Karpas-422 (cell line): ENCODE measurements at places on chromosomes 3 and 15. TPM values are rescaled to one million over a fixed set of nuclear protein-coding genes. Genes with fewer than 3 reads are reported as not detected.

DNA sequence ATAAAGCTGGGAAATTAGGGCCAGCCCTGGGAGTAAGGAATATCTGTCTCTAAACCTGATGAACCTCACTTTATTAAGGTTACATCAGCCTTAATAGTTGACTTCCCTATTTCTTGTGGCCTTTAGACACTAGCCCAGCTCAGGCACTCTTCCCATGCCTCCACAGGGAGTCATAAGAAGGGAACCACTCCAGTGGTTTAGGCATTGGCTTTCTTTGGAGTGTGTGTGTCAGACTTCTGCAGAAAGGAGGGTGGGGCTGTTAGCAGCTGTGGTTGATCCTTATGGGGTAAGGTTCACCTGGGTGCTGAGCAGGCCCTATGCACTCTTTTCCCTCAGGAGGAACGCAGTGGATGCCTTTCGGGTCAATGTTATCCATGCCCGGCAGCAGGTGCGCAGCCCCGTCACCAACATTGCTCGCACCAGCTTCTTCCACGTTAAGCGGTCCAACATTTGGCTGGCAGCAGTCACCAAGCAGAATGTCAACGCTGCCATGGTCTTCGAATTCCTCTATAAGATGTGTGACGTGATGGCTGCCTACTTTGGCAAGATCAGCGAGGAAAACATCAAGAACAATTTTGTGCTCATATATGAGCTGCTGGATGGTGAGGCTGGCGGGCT, 4.0 kb downstream of the AP2M1 start:
- peaks cover 32% of the 10 kb centered on the region for H3K36me3 ChIP-seq
- H3K27ac ChIP-seq, result no peak overlapping the region
- H3K27me3 ChIP-seq, result no peaks in the 10 kb centered on the region
- H3K4me3 ChIP-seq, result no peak overlapping the region

The LSAMP gene
- not detected in 2 replicates for total RNA-seq

GRCh38 chr15:83081256-83082014, 14.4 kb upstream of the BTBD1 start:
- DNase-seq, result no peak
- no peaks in the 10 kb centered on the region for H3K4me1 ChIP-seq

DNA sequence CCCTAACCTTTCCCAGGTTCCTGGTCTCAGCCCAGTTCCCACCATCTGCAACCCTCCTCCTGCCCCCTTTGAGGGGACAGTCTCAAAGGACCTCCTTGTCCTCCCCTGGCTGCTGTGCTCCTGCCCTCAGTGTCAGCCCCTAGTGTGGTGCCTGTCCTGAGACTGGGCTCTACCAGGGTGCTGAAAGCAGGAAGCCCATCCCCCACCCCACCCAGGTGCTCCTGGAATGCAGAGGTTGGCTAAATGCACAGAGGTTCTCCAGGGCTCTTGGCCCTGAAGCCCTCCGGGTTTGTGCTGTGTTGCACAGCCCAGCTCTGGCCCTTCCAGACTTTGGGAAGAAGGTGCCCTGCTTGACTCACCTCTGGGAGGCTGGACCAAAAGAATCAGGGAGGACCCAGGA, 21.8 kb downstream of the C3orf18 start:
- no peaks in the 10 kb centered on the region for H3K36me3 ChIP-seq
- no peak for DNase-seq
- no peaks in the 10 kb centered on the region for H3K4me1 ChIP-seq
- no peak overlapping the region for H3K27ac ChIP-seq
